Neural crest cell (in vitro differentiated cells): ENCODE measurements at places on chromosomes 11 and 22. TPM values are rescaled to one million over a fixed set of nuclear protein-coding genes. Genes with fewer than 3 reads are reported as not detected.

GRCh38 chr22:30435674-30436126, 10.1 kb downstream of the MTFP1 start:
- peaks cover 5% of the 10 kb centered on the region for H3K27me3 ChIP-seq
- H3K27ac ChIP-seq, result no peak overlapping the region
- H3K36me3 ChIP-seq, result no peaks in the 10 kb centered on the region
- DNase-seq, result no peak

The DRAP1 gene
- 101 and 110 TPM in 2 replicates for total RNA-seq

The MMP10 gene
- not detected in 2 replicates for total RNA-seq

The YIF1A gene
- total RNA-seq, result 59.4 and 60.9 TPM in 2 replicates

DNA sequence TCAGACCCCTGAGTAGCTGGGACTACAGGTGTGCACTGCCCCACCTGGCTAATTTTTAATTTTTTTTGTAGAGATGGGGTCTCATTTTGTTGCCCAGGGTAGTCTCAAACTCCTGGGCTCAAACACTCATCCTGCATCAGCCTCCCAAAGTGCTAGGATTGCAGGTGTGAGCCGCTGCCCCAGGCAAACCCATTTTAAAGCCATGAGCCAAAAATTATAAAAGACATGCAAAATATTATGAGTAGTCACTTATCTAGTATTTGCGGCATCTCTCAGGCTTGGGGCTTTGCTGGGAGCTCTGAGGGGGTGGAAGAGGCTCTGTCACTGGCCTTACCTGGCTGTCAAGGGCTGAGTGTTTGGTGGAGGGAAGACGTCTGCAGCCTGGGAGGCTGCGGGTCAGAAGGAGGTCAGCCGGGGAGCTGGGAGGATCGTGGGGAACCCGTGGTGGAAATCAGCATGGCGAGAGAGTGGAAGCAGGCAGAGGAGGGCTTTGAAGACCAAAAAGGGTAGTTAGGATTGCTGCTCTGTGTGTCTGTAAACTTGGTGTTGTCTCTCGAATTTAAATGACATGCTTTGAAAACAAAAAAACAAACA, 69.1 kb upstream of the PARVG start:
- H3K27ac ChIP-seq, result no peak overlapping the region
- no peaks in the 10 kb centered on the region for H3K27me3 ChIP-seq
- no peak overlapping the region for H3K4me3 ChIP-seq
- H3K4me1 ChIP-seq, result peaks cover 28% of the 10 kb centered on the region
- no peaks in the 10 kb centered on the region for H3K36me3 ChIP-seq

The P2RX6 gene
- total RNA-seq, result 3.4 and 4.5 TPM in 2 replicates

DNA sequence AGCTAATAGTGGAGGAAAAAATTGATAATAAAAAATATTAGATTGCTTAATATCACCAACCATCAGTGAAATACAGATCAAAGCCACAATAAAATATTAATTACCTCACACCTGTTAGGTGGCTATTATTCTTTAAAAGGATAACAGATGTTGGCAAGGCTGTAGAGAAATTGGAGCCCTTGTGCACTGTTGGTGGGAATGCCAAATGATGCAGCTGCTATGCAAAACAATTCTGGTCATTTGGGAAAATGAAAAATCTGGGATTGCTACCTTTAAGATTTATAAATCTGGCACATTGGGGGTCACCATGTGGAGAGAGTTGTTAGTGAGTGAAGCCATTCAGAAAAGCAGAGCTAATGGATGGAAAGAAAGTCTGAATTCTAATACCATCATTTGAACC, 143.4 kb downstream of the FCHSD2 start:
- peaks cover 5% of the 10 kb centered on the region for H3K36me3 ChIP-seq
- no peak for DNase-seq
- H3K4me1 ChIP-seq, result no peaks in the 10 kb centered on the region
- no peaks in the 10 kb centered on the region for H3K27me3 ChIP-seq
- no peak overlapping the region for H3K27ac ChIP-seq

The SIK2 gene
- 21.8 and 24.7 TPM in 2 replicates for total RNA-seq

DNA sequence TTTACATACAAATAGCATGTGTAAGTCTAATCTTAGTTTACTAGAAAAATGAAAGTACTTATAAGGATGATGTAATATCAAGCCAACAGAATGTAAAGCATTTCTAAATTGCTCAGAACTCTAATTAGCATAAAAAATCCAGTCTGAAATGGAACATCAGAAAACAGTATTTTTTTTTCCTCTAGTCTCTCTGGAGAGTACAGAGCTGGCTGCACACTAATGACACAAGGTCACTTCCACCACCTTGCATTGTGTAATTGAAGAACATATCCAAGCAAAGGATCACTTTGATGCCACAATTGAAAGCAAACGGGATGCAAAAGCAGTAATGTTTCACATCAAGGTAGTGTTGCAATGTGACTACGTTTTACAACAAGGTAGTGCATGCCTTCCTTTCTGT, 548.0 kb upstream of the LUZP2 start:
- H3K4me3 ChIP-seq, result no peak overlapping the region
- no peaks in the 10 kb centered on the region for H3K36me3 ChIP-seq
- no peaks in the 10 kb centered on the region for H3K4me1 ChIP-seq

The GPR83 gene
- 0.30 and 0.34 TPM in 2 replicates for total RNA-seq

The CYB5R3 gene
- 105 and 106 TPM in 2 replicates for total RNA-seq

DNA sequence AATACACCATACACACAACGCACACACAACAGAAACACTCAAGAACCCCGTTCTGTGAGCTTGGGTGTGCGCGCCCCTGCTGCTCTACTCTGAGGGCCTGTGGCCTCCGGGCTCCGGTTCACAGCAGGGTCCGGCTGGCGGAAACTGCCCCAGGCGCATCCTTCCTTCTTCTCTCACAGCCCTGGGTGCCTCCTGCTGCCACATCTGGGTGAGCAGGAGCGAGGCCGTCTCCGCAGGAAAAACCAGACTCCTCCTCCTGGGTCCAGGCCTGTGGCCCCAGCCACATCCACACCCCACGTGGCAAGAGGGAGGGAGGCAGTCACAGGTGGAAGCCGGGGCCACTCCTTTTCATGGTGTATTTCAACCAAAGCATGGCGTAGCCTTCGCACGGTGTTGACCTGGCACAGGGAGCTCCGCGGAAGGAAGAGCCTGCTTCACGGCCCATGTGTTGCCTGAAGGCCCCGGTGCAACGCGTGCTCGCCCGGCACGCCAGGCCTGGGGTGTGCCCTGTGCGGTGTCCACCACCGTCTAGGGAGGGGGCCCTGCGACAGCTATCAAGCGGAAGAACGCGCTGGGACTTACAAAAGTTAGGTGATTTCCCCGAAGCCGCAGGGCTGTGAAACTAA, 1502.7 kb downstream of the TBC1D22A start:
- no peak overlapping the region for H3K4me3 ChIP-seq
- H3K27me3 ChIP-seq, result peaks cover 14% of the 10 kb centered on the region
- H3K36me3 ChIP-seq, result no peaks in the 10 kb centered on the region
- no peak overlapping the region for H3K27ac ChIP-seq
- H3K4me1 ChIP-seq, result no peaks in the 10 kb centered on the region

- DNase-seq, result no peak
- H3K27me3 ChIP-seq, result no peaks in the 10 kb centered on the region
- peaks cover 10% of the 10 kb centered on the region for H3K4me1 ChIP-seq
These were observed 904 bp downstream of the C2CD3 start for GRCh38 chr11:74169738-74170458.
